ENCODE measurements at places on chromosomes 3 and 15. TPM values are rescaled to one million over a fixed set of nuclear protein-coding genes. Genes with fewer than 3 reads are reported as not detected.

Gene POTEB
- not detected for total RNA-seq

Gene NPAP1
- not detected for total RNA-seq

Gene NR2F2
- 242 TPM for total RNA-seq

Gene PRICKLE2
- total RNA-seq: 34.0 TPM

Gene PLAAT1
- total RNA-seq: 0.98 TPM

Gene ARRDC4
- 48.2 TPM for total RNA-seq
